NT2/D1 (cell line): ENCODE measurements at places on chromosomes 7 and 10.

- no peak for DNase-seq
Observed at GRCh38 chr10:110263164-110263563, 41.6 kb downstream of the SMNDC1 start.

DNA sequence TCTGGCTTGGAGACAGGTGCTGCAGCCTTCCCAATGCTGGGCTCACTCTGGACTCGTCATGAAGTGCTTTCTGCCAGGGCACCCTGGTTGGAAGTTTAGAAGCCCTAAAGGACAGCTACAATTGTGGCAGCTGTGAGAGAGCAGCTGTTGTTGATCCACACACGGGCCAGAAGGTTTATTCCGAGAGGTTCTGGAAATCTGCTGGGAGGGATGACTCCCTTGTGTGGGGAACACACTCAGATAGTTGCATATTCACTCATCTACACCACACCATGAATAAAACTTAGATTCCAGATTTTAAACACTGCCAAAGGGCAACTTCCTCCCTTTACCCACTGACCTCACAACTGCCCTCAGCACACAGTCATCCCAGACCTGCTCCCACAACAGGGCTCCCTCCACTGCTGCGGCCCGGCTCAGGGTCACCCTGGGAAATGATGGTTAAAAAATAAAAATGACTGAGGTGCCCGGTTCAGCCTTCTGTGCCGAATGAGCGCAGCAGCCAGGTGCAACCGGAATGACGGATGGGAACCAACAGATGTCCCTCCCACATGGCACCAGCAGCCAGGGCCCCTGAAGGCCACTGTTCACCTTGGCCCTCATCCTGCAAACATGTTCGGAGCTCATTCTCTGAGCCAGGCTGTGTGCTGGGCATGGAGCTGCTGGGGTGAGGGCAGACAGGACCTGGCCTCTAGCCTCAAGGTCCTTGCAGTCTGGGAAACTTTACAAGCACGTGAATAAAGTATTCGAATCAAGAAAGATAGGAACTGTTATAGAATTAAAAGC, 40.2 kb downstream of the ASB13 start:
- no peak for DNase-seq

- peak; percentile 30 for DNase-seq
Observed at GRCh38 chr7:55018361-55019190, at the start of gene EGFR. TSS of gene EGFR (plus strand) at chr7:55019017. CDS start at chr7:55019278, 261 bp downstream.

DNA sequence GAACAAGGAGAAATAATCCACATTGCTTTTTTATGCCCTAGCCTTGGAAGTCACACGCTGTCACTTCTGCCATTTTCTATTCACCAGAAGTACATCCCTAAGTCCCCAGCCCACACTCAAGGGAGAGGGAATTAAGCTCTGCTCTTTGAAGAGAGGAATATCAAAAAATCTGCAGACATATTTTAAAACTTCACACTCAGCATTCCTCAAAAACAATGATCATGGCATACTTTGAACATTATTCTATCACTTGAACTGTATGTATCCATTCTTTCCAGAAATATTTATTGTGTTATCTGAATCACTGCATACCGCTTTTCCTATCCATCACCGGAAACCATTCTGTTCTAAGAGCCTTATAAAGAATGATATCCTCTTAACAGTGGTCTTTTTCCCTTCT, 9.4 kb downstream of the ABCC2 start:
- no peak for DNase-seq

GRCh38 chr10:126569513-126570244, 100.8 kb downstream of the C10orf90 start:
- DNase-seq = no peak

- no peak for DNase-seq
Observed at GRCh38 chr7:90552521-90552920, 43.6 kb upstream of the CDK14 start.

- DNase-seq = no peak
Observed at GRCh38 chr7:64951250-64951848, 39.5 kb downstream of the ZNF117 start.

DNA sequence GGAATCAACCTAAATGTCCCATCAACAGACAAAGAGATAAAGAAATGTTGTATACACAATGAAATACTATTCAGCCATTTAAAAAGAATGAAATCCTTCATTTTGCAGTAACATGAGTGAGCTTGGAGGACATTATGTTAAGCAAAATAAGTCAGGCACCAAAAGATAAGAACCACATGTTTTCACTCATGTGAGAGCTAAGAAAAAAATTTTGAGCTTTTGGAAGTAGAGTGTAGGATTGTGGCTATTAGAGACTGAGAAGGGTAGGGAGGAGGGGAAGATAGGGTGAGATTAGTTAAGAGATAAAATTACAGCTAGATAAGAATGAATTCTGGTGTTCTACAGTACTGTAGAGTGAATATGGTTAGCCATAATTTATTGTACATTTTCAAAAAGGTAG, 8.3 kb upstream of the YAE1 start:
- DNase-seq = no peak

DNA sequence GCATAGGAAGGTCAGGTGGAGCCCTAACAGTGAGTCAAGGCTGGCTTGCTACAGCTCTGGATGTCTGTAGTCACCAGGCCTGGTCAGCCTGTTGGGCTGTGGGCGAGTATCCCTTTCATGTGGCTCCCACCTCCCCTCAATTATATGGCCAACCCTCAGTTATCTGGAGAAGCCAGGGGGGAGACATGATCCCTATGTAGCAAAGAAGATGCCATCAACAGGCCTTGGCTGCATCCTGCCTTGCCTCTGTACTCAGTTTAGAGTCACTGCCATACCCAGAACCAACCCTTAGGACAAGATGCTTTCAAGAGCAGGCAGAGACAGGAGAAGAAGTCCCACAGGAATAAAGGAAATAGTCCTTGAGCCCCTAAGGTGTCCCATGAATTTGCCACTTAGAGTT, 763.9 kb downstream of the GRID1 start:
- DNase-seq = no peak

GRCh38 chr10:3782451-3783315, 2.3 kb downstream of the KLF6 start:
- DNase-seq = no peak

GRCh38 chr7:155223503-155223902, 74.2 kb upstream of the INSIG1 start:
- no peak for DNase-seq

DNA sequence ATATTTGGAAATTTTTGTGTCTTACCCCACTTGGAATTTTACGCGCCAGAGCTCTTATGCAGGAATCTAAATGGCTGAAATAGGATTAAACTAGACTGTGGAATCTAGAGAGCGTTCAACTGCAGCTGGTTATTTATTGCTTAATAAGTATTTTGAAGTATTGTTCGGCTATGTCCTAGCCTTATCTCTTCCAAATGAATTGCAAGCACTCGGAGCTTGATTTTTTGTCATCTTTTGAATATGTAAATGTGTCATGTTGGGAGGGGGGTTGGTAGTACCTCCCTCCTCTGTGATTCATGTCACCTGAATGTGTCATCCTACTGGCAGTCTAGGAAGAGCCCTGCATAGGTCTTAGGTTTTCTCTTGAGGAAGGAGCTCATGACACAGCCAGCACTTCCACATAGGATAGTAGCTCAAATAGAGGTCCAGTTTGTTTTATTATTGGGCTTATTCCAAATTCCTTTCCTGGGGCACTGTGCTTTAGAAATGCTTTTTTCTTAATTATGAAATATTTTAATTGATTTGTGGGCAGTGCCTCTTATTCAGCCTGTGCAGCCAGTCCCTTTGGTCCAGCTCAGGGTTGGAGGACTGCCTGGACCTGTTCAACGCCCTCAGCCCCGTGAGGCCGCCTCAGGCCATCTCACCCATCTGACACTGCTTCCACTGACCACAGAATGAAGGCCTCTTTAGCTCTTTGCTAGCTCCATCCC, 22.5 kb upstream of the TRIL start:
- DNase-seq = no peak

DNA sequence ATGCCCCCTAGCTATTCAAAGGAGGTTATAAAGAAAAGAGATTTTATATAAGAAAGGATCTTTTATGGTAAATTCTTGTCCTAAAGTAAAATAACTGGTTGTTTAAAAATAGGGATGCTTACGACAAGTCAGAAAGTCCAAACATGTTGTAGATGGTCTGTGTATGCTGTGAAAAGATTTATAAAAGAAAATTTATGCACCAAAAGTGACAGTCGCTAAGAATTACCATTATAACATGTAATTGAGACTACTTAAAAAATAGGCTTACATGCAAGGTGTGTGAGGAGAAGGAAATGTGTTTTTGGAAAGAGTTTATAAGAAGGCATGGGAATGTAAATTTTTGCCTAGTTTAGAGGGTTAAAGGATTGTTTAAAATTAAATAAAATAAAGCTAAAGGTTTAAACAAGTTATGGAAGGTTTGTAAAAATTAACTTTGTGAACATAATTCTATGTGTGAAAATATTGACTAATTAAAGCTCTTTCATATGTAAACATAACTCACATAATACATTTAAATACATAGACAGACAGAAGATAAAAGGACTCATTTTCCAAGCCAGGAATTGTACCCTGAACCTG, 118.5 kb downstream of the LYZL1 start:
- DNase-seq = no peak

GRCh38 chr7:121499624-121500023, 103.5 kb upstream of the FAM3C start:
- DNase-seq = no peak

GRCh38 chr7:107874605-107875446, 16.2 kb upstream of the DLD start:
- DNase-seq = peak; percentile 30

DNA sequence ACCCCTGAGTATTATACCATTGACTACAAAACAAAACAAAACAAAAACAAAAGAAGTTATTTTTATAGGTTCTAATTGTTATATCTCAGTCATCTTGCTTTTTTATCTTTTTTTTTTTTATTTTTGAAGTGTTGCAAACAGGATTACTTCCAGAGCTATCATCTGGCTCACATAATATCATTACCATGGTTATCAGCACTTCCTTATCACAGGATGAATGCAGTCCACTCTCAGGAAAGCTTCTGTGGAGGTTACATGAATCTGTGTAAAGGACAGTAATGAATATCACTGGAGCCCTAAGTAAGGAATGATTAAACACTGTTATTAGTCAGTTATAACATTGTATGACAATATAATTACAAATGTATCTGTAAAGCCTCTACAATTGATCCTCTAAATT, 451.5 kb downstream of the PLXDC2 start:
- DNase-seq = no peak

- DNase-seq = no peak
Observed at GRCh38 chr7:81714306-81714705, 55.5 kb downstream of the HGF start.

DNA sequence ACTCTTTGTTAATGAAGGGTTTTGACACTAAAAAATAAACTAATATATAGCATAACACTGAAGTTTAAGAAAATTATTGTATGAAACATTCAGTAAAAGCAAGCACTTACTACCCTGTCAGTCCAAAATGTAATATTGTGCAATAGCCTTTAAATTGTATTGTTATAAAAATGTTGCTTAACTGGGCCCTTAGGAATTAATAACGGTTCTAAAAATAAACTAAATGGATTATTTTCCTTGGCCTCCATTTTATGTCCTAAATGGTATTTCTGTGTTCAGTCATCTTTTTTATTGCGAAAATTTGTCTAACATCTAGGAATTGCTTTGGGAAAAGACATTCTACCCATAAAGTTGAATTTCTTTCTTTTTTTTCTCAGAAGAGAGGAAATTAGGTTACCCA, 49.0 kb upstream of the ABI1 start:
- no peak for DNase-seq
